GM12864 (cell line): ENCODE measurements at places on chromosomes 7 and 10.

DNA sequence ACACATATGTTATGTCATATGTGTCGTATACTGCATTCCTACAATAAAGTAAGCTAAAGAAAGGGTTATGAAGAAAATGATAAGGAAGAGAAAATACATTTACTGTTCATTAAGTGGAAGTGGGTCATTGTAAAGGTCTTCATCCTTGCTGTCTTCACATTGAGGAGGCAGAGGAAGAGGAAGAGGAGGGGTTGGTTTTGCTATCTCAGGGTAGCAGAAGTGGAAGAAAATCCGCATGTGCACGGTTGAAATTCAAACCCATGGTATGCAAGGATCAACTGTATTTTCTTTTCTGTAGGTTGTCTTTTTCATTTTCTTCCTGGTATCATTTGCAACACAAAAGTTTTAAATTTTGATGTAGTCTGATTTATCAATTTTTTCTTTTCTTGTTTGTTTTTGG, 6.3 kb downstream of the PLEKHA8 start:
- DNase-seq, result no peak

DNA sequence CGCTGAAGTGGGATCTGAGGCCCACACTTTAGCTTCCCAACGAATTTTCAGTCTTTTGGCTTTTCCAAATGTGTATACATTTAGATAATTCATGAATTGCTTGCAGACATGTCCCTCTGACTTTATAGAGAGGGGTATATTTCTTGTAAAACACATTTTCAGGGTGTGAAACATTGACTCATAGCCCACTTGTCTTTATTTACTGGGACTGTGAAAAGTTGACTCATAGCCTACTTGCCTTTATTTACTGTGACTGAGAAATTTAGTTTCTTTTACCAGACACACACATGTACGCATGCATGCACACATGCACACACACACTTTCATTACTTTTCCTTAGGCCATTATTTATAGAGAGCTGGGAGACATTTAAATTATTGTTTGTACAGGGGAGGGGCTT, 79.1 kb downstream of the VTI1A start:
- no peak for DNase-seq

DNA sequence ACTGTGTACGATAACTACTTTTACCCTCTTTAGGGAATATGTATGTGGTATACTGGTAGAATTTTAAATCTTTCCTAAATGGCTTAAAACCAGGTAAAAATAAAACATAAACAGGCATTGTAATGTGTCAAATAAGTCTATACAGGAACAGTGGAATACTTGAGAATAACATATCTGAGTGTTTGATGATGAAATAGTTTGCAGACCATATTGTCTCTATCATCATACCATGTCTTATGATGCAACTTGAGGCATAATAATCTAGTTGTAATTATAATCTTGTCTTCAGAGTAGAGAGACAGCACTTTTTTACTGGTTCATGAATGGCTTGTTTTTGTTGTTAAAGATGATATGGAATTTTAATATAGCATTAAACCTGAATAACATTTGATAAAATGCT, 293.5 kb downstream of the CDK14 start:
- DNase-seq, result no peak

GRCh38 chr7:119037941-119038340, 813.4 kb downstream of the ANKRD7 start:
- no peak for DNase-seq

GRCh38 chr10:75400163-75400770, 1.3 kb downstream of the ZNF503 start:
- DNase-seq, result no peak

GRCh38 chr10:77111611-77112550, 525.7 kb downstream of the KCNMA1 start:
- peak; percentile 3 for DNase-seq

DNA sequence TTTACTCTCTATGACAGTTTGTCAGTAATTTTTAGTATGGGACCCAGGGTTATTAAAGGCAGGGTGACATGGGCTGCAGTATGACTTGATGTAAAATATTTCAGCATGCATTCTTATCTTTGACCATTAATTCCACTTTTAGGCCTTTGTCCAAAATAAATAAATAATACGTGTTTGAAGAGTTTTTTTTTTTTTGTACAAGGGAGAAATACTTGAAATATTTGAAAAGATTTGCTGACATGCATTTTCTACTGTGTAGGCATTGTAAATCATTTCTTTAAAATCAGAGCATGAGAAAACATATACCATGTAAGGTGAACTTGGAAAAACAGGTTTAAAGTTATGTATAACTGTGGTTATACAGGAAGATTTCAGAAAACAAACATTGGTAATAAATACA, 23.5 kb downstream of the NRG3 start:
- DNase-seq, result no peak

- DNase-seq, result no peak
Measured at GRCh38 chr10:60271319-60272040, 118.2 kb downstream of the ANK3 start.

DNA sequence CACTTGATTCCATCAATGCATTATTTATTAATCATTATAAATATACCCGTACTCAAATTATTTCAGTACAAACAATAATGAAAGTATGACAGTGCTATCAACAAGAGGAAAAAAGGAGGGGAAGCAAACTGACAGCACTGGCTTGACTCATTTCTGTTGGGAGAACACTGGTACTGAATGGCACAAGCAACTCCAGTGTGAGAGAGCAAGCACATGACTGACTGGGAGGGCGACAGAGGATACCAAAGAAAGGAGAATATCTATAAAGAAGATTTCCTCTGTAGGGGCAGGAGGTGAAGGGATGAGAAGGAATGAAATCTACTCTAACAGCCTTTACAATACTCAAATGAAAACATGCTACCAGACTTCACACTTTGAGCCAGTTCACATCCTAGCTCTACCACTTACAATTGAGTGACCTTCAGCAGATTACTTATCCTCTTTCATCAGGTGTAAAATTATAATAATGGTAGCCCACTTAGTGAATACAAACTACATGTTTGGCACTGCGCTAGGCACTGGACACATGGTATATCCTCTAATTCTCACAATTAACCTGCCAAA, 1.5 kb downstream of the USP54 start:
- no peak for DNase-seq

DNA sequence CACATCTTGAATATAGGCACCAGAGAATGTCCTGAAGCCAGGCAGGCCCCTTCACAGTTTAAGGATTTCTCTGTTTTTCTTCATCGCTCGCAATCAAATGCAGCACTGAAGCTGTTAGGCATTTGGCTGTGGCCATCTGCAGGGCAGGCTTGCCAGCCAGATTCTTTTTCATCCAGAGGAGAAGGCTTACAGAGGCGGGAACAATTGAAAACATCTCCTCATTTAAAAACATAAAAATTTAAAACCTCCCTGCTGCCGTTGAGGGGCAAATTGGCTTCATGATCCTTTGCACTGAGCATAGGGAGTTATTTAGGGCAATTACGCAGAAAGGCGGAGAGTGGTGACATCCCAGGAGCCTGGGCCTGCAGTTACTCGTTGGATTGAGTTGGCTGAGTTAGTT, 500.0 kb downstream of the TYW1 start:
- no peak for DNase-seq

GRCh38 chr10:20976891-20977290, 79.8 kb upstream of the NEBL start:
- no peak for DNase-seq

DNA sequence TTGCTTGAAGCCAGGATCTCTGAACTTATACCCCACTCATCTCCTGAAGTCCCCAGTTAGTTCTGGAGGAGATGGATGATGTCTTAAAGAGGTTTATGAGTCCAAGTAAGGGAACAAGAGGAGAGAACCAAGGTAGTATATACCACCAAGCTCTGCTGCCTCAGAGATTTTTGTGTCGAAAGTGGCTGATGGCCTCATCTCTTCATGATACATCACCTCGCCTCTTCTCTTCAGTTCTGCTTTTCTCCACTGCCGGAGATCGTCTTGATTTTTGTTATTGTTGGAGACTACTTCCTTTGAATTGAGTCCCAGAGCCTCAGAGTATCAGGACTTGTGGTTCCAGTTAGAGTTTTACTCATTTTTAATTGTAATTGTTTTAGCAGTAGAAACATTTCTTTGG, 1.9 kb downstream of the VTI1A start:
- DNase-seq, result no peak

GRCh38 chr10:44878706-44879530, 32.2 kb upstream of the TMEM72 start:
- no peak for DNase-seq

DNA sequence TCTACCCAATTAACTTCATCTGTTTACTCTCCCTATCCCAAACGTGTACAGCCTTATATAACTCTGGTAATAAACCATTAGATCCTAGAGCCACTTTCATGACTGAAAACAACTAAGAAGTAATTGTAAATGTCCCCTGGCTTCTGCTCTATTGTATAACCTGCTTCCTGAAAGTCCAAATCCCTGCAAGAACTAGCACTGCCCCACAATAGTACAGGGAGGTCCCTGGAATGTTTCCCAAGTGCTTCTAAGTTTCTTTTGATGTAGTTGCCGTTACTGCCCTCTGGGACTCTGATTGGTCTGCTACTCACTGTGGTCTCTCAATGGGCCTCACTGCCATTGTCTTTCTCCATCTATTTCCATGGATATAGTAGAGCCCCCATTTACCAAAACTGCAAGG, 764.0 kb upstream of the GHITM start:
- no peak for DNase-seq

GRCh38 chr10:7484456-7485243, 73.8 kb upstream of the SFMBT2 start:
- peak; percentile 94 for DNase-seq

GRCh38 chr7:28354601-28355402, 57.5 kb upstream of the CREB5 start:
- DNase-seq, result no peak

- no peak for DNase-seq
Measured at GRCh38 chr10:117477211-117477947, 65.2 kb upstream of the EMX2 start.

- DNase-seq, result no peak
Measured at GRCh38 chr7:129832282-129832681, 120.5 kb downstream of the UBE2H start.
